Ascending aorta (tissue), 2 donors: ENCODE measurements at places on chromosomes 16 and 17.

GRCh38 chr17:81667754-81668153 is 1.2 kb downstream of the CCDC137 start:
- DNase-seq = no peak

DNA sequence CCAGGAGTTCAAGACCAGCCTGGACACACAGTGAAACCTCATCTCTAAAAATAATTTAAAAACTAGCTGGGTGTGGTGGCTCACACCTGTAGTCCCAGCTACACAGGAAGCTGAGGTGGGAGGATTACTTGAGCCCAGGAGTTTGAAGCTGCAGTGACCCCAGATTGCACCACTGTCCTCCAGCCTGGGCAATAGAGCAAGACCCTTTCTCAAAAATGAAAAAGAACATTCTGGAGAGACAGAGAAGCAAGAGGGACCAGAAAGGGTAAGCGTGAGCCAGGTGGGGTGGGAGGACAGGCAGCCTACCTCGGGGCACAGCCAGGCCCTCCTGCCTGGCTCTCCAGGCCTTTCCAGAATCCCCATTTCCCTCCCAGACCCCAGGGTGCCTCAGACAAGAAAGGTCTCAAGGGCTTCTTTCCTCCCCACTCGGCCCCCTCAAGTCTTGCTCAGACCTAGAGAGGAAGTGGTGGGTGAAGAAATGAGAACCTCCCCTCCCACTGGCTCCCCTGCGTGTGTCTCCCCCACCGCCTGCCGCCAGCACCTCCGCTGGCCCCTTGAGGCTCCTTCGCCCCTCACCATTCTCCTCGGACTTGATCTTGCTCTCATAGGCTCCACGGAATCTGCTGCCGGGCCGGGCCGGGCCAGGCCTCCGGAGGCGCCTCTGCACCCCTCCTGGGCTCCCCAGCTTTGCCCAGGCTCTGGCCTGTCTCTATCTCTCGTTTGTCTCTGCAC is 503 bp downstream of the C16orf54 start:
- no peak for DNase-seq

GRCh38 chr17:75428543-75429469 is 23.3 kb upstream of the GRB2 start:
- no peak for DNase-seq

- DNase-seq = no peak
These were observed 86.9 kb downstream of the RBBP6 start for GRCh38 chr16:24626256-24626655.

DNA sequence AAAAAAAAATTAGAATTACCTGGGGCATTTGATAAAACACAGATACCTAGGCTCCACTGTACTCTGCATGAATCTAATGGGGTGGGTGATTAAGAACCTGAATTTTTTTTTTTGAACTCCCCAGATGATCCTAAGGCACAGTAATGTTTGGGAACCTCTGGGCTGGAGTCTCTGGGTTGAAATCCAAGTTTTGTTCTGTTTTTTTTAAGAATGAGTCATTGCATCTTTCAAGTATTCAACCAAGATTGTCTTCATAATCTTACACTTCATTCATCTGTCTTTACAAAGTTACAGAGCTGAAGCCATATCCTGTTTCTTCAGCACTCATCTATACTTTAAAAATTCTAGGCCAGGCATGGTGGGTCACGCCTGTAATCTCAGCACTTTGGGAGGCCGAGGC is 52.6 kb downstream of the PIGL start:
- DNase-seq = no peak

GRCh38 chr17:17817552-17817947 is 19.2 kb downstream of the SREBF1 start:
- DNase-seq = no peak

- no peak for DNase-seq
These were observed 19.1 kb downstream of the NOD2 start for GRCh38 chr16:50712560-50712898.

DNA sequence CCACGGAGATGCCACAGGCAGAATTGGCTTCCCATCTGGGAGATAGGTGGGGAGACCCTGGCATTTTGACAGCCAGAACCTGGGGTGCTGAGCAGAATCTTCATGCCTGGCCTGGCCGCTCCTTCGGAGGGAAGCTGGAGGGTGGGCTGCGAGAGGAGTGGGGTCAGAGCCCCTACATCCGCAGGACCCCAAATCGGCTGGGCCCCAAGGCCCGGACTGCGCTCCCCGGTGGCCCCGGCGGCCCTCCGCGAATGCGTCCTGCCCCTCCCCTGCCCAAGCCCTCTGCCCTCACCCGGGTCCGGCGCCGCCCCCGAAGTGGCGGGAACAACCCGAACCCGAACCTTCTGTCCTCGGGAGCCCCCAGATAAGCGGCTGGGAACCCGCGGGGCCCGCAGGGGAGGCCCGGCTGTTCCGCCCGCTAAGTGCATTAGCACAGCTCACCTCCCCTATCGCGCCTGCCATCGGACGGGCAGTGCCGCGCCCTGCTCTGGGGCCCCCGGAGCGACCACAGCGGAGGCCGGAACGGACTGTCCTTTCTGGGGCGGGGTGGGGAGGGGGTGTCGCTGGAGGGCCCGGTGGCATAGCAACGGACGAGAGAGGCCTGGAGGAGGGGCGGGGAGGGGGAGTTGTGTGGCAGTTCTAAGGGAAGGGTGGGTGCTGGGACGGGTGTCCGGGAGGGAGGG is 850 bp upstream of the PNMT start:
- DNase-seq = no peak

GRCh38 chr16:4399001-4399730 is 17.2 kb downstream of the CORO7 start:
- DNase-seq = no peak

DNA sequence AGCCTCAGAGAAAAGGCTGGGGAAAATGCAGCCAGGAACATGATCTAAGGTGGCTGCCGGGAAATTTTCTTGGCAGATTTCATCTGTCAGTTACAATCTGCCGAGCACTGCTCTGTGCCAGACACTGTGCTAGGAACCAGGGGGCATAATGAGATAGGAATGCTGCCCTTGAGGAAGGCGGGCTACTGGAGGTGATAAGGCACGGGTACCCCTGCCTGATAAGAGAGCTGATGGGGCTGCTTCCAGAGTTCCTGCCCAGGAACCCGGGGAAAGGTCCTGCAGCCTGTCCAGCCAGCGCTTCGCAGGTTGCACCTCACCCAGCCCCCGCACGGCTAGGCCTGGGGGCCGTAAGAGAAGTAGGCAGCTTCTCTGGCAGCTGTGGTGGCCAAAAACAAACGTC is 3.1 kb downstream of the SCNN1G start:
- DNase-seq = no peak

GRCh38 chr16:85662976-85663830 is 25.6 kb downstream of the GINS2 start:
- no peak for DNase-seq

DNA sequence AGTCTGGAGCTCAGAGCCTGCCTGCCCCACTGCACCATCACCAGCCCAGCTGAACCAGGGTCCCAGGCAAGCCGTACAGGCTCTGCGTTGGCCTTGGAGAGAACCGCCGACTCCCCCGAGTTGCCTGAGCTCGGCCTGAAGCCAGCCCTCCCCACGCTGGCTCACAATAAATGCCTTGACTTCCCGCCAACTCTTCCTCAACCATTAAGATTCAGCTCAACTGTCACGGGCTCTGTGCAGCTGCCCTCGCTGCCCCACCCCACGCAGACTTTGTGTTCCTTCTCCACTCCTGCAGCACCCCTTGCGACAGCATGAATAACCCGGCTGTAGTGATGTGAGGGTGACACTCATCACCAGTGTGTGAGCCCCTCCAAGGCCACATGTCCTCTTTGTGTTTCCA is 4.8 kb upstream of the QPRT start:
- no peak for DNase-seq

DNA sequence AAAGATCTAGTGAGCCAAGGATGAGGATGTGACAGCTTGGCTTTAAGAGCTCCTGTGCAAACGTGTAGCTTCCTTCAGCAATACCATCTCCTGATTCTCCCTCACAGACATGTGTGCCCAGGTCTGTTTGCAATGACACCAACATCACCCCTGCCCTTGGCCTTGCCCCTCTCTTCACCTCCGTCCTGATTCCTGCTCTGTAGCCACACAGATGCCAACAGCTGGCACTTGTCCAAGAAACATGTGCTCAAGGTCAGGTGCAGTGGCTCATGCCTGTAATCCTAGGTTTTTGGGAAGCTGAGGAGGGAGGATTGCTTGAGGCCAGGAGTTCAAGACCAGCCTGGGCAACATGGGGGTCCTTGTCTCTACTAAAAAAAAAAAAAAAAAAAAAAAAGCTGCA is 103.8 kb upstream of the CRHR1 start:
- no peak for DNase-seq

GRCh38 chr17:40810494-40810893 is 10.7 kb upstream of the KRT28 start:
- DNase-seq = no peak

GRCh38 chr16:66901626-66902025 is 17.1 kb downstream of the CDH16 start:
- no peak for DNase-seq

DNA sequence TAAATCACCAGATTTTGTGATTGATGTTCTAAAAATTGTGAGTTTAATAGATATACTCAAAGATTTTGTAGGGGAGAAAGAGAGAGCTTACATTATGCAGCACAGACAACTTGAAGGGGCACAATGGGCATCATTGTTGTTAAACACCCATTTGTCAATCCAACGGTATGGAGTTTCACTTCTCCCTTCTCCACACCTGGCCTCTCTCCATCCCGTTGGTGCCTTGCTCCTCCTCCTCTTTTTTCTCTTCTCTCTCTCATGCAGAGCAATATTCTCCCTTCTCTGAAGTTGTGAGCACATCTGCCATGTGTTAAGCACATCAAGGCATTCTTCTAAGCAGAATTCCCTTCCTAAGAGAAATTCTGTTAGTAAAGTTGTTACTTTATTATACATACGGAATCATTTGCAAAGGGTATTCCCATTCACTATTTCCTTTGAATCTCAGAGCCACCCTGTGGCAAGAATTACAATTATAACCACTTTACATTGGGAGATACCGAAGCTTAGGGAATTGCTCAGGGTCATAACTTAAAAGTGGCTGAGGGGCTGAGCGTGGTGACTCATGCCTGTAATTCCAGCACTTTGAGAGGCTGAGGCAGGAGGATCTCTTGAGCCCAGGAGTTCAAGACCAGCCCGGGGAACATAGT is 40.5 kb upstream of the SKAP1 start:
- DNase-seq = no peak

DNA sequence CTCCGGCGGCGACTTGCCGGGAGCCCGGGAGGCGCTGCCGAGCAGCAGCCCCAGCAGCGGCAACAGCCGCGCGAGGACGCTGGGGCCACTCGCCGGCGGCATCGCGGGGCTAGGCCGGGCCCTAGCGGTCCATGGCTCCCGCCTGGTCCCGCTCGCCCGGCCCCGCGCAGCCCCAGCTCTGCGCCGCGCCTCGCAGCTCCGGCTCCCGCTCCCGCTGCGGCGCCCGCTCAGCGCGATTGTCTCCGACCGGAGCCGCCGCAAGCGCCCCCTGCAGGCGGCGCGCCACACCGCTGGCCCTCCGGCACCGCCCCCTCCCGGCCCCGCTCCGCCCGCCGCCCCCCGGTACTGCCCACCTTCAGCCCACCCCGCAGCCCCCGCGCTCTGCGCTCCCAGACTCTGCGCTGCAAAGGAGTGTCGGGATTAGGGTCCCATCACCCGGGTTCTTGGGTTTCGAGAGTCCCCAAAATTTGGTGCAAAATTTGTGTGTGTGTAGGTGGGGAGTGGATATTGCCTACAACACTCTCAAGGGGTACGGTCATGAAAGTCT is at the start of gene FAM171A2:
Gene FAM171A2 (minus strand): TSS at position 241 of the 547 bp plus-strand sequence. CDS start 139 bp downstream, at position 102.
- no peak for DNase-seq

GRCh38 chr17:36743130-36743529 is 141.7 kb downstream of the MRM1 start:
- DNase-seq = no peak

GRCh38 chr16:53131050-53131362 is 76.2 kb downstream of the CHD9 start:
- DNase-seq = no peak

DNA sequence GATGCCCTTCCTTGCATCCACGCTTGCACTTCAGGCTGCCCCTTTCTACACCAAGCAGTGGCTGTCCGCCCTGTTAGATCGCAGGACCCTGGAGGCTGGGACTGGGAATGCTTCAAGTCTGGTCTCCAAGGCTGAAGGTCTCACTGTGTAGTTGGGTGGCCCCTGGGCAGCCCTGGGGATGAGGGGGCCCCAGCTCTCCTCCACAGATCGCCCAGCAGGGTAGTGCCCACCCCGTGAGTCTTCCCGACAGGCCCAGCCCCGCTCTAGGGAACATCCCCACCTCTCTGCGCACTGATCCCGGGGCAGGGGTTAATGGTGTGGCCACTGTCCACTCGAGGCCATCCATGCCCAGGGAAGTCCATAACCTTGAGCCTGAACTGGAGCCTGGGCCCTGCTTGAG is 10.3 kb downstream of the ZNF213 start:
- no peak for DNase-seq

GRCh38 chr16:65688301-65688700 is 566.4 kb upstream of the CDH11 start:
- DNase-seq = no peak

GRCh38 chr17:40718930-40719329 is 15.4 kb upstream of the KRT24 start:
- DNase-seq = no peak

- DNase-seq = no peak
These were observed 4.7 kb upstream of the RAB40B start for GRCh38 chr17:82703036-82703745.

DNA sequence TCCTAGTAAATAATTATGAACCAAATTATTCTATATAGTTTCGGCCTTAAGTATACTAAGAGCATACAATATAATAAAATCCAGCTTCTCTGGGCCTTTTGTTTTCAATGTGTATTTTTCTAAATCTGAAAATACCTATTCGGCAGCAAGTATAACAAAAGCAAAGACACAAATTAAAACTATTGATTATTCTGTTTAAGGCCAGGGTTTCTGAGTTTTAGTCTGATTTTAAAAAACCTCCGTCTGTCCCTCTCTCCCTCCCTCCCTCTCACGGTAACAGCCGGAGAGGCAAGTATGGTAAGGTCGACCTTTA is 1.5 kb downstream of the TOB1 start:
- DNase-seq = no peak

GRCh38 chr16:22232277-22233036 is 26.4 kb downstream of the EEF2K start:
- DNase-seq = no peak

DNA sequence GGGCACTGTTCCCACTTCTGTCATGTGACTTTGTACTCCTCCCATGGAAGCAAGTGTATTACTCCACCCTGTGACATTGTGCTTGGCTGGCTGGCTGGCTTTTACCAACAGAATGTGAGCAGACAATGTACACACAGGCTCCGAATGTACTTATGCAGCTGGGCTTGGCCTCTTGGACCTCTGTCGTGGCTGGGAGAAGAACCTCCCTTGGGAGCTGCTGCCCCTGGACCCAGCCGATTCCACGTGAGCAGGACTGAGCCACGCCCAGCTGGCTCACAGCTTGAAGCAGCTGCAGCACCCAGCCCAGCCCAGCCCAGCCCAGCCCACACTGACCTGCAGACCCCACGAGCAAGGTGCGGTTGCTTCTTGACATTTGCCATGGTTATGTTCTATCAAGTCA is 177.5 kb downstream of the RBFOX3 start:
- no peak for DNase-seq

GRCh38 chr16:83744441-83744981 is 63.3 kb upstream of the HSBP1 start:
- peak; percentile 54 for DNase-seq
